Activated CD4-positive, alpha-beta T cell treated with anti-CD3 and anti-CD28 coated beads, Interleukin-2, amount 50 U/mL, for 24 hours (primary cell): ENCODE measurements at places on chromosomes 1 and 21.

- DNase-seq, result no peak
Measured at GRCh38 chr1:31152181-31152795, 86.8 kb upstream of the PUM1 start.

- no peak for DNase-seq
Measured at GRCh38 chr1:237281481-237281880, 239.5 kb downstream of the RYR2 start.

- no peak for DNase-seq
Measured at GRCh38 chr1:194366705-194367104, 1180.3 kb upstream of the B3GALT2 start.

DNA sequence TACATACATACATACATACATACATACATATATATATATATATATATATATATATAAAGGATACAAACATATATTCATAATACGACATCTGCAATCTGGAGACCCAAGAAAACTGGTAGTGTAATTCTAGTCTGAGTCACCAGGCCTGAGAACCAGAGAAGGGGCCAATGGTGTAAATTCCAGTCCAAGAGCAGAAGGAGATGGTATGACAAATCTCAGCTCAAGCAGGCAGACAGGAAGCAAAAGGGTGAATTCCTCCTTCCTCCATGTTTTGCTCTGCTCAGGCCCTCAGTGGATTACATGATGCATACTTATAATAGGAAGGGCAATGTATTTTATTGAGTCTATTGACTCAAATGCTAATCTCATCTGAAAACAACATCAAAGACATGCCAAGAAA, 1060.4 kb upstream of the TMPRSS15 start:
- DNase-seq, result no peak

DNA sequence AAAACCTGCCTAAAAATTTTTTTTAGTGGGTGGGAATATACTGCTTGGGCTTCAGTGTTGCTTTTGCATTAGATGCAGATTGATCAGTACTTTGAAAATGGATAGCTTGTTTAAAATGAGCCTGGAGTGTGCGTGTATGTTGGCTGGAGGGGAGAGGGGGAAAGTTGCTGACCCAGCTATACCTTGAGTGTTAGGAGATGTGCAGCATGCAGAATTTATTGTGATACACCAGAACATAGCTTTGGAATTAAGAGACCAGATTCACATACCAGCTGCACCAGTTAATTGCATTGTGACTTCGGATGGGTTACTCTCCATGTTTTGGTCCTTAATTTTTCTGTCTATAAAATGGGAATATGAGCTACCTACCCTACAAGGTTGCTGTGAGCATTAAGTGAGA, 60.4 kb downstream of the PRDM2 start:
- no peak for DNase-seq

- no peak for DNase-seq
Measured at GRCh38 chr1:5909576-5910275, 82.5 kb downstream of the NPHP4 start.

DNA sequence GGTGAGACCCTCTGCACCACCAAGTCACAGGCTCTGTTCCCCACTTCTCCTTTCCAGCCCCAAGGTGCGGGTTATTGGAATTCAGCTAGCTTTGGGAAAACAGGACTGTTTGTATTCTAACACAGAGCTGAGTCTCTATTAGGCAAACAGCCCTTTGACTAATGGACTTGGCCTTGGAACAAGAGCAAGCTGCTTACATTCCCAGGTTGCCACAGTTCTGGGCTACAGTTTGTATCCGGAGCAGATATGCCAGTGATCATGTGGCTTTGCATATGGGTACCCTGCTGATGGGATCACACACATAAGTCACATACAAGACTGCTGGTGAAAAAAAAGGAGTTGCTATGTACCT, 110.5 kb upstream of the COA6 start:
- DNase-seq, result no peak

- DNase-seq, result no peak
Measured at GRCh38 chr1:97674517-97674916, 246.3 kb downstream of the DPYD start.

DNA sequence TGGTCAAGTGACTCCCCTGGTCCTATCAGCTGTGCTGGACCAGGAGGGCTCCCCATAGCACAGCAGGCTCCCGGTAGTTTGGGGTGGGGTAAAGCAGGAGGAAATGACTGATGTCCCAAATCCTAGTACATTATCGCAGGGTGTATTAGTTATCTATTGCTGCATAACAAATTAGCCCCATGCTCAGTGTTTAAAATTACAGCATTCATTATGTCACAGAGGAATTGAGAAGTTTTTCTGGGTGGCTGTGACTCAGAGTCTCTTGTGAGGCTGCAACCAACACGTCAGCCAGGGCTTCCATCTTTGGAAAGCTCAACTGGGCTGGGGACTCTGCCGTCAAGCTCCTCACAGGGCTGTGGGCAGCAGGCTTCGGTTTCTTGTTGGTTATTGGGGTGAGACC, 34.3 kb upstream of the LAPTM5 start:
- no peak for DNase-seq
